A549 (cell line): ENCODE measurements at places on chromosomes 5 and 9.

GRCh38 chr5:143882520-143882919, 70.6 kb downstream of the HMHB1 start:
- DNase-seq = no peak

DNA sequence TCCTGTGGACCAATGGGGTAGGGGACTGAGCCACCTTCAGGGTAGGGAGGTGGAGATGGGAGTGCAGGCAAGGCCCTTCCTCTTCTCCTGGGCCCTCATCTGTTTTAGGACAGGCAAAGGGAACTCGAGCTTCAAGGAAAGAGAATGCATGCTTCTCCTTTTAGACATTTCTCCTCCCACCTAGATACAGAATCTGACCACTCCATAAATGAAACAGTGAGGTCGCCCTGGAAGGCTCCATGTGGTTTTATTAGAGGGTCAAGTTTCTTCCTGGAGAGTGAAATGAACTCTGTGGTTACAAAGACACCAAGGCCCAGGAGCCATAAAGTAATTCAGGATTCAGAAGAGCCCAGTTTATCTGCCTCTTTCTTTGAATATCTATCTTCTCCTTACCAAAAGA, 14.9 kb downstream of the LHFPL2 start:
- DNase-seq = no peak

DNA sequence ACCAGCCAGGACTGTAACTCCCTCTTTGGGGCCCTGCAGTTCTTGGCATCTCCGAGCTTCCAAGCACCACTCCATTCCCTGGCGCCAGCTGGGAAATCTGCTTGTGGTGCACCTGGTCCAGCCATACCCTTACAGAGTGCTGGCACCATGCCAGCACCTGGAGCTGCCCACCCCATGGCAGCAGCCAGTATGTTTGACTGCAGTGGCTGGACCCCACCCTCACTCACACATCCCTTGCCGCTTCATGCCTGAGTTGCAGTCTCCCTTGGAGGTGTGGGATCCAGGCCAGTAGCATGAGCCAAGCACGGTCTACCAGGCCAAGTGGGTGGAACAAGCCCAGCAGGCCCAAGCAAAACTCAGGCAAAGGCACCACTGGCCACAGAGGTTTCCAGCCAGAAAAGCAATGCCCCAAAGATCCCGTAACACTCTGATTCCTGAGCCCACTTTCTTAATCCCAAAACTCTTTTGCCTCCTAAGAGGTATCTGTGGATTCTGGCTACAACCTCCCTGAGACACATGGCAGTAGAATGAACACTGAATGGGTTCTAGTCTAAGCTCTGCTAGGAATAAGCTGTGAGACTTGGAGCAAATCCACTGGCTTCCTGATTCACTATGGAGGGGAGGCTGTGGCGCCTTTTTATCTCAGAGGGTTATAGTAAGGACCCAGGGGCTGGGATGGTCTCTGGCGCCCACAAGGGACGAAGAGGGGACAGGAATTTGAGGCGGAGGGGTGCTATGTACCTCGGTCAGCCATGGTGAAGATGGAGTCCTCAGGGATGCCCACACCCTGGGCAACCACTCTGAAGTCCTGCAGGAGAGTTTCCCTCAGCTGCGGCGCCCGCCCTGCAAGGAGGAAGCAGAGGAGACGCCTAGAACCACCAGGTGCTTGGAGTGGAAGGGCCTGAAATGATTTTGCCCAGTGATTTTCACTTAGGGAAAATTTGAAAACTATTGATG, 5.6 kb downstream of the AMBP start:
- no peak for DNase-seq

GRCh38 chr5:113242481-113243348, 192.1 kb downstream of the TSSK1B start:
- no peak for DNase-seq

DNA sequence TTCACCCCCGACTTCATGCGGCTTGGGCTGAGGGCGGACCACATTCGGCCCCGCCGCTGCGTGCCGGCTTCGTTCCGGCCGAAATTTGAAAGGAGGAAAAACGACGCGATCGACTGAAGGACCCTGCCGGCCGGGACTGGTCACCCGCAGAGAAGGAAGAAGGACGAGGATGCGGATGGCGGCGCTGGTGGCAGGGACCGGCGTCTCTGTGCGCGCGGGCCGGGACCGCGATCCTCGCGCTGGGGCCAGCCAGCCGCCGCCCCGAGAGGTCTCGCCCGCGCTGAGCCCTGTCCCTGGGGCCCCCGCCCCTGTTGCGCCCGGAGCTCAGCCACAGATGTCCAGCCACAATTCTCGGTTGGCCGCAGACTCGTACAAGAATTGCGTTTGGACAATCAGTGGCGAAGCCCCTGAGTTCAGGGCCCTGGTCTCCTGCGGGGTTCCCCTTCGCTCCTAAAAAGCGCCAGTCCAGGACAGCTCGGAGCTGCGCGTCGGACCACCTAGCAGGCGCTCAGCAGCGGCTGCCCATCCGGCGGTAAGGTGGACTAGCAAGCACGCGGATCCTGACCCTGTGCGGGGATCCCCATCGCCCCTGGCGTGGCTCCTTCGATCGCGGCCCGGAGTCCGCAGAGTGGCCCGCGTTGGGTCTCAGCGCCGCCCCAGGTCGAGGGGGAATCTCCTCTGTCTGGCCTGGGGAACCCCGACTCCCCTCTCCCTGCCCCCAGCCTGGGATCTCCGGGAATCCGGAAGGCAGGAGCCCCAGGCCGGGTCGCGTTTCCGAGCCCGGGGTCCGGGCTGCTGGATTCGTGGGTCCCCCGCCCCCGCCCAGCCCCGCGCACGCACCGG, 21.3 kb downstream of the URM1 start:
- DNase-seq = no peak

GRCh38 chr5:61535828-61536227, 203.8 kb downstream of the ZSWIM6 start:
- DNase-seq = no peak

- no peak for DNase-seq
These were observed 91.3 kb upstream of the RASEF start for GRCh38 chr9:83154087-83154736.

- DNase-seq = no peak
These were observed 133.2 kb downstream of the CFAP90 start for GRCh38 chr5:7717691-7718090.

GRCh38 chr5:150639377-150639692, 1.1 kb upstream of the SYNPO start:
- no peak for DNase-seq

GRCh38 chr5:77285251-77285841, 74.9 kb downstream of the PDE8B start:
- DNase-seq = no peak

GRCh38 chr5:60841361-60841760, 2.7 kb downstream of the ELOVL7 start:
- no peak for DNase-seq

GRCh38 chr9:2992427-2992826, 148.5 kb upstream of the PUM3 start:
- no peak for DNase-seq

- DNase-seq = no peak
These were observed 13.0 kb upstream of the LCN15 start for GRCh38 chr9:136777359-136777758.

DNA sequence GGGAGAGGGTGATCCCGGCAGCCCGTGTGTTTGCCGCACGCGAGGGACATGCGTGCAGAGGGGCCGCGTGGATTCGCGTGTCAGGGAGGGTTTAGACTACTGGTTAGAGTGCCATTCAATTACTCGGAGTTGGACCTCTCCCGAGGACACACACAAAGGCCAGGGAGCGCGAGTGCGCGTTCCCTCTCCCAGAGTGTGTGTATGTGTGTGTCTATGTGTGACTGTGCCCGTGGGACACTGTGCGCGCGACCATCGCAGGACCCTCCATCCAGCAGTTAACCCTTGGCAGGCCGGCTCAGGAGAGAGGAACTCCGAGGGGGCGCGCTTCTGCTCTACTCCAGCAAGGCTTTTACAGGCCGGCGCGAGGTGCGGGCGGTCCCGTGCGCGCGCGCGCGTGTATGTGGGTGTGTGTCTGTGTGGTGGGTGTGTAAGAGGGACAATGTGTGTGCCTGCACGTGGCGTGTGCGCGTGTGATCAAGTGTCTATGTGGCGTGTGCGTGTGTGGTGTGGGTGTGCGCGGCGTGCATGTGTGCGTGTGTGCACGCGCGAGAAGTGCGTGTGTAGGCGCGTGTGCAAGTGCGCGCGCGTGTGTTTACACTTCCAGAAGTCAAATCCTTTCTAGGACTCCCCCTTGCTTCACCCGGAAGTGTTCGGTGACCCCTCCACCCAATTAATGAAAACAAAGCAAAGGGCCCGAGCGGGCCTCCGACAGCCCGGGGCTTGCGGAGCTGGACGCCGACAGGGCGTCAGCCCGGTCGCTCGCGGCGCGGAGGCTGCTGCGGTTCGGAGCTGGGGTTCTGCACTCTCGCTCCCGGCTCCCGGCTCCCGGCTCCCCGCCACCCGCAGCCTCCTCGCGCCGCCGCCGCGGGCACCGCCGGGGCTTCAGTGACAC, 75.3 kb upstream of the TBCA start:
- DNase-seq = no peak

GRCh38 chr9:123807251-123807650, 122.7 kb downstream of the DENND1A start:
- no peak for DNase-seq

DNA sequence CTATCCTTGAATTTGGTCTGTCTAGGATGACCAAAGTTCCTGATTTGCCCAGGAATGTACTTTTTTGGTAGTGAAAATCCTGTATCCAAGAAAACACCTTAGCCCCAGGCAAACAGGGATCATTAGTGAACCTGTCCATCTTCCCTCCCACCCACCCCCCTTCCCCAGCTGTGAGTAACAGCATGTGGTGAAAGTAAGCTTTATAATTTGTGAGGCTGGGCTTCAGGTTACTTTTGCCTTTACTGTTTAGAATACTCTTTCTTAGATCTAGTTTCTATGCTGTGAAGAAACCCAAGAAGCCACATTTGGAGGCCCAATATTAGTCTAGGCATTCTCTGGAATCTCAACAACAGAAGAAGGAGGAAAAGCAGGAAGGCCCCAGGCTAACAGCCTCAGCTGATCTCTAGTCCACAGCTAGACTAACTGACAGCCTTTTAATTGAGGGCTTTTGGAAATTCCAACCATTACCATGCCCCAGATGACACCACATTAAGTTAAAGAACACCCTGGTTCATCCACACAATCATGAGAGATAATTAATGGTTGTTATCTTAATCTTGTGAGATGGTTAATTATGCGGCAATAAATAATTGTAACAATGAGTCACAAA, 703.0 kb upstream of the NUDT12 start:
- DNase-seq = no peak

DNA sequence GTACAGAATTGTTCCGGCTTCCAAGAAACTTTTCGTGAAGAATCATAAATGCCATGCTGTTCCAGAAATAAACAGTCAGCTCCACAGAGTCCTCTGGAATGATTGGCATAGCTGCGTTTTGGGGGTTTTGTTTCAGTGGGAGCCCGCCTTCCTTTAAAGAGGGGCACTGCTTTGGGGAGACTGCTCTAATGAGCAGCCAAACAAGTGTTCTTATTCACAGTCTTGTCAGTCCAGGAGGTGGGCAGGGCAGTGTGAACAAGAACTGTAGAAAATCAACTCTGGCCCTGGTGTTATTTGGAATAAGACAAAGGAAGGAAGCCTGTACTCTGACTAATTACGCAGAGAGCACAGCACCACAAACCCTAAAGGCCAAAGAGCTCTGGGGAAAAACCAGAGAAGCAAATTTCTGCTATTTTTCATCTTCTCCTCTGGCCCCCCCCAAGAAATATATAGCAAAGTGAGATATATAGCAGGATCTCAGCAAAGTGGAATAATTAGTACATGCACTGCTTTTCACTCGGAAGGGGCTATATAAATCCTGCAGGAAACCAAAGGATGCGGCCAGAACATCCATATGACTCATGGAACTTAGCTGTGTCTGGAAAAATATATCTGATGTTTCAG, 92.9 kb downstream of the GLDC start:
- no peak for DNase-seq

DNA sequence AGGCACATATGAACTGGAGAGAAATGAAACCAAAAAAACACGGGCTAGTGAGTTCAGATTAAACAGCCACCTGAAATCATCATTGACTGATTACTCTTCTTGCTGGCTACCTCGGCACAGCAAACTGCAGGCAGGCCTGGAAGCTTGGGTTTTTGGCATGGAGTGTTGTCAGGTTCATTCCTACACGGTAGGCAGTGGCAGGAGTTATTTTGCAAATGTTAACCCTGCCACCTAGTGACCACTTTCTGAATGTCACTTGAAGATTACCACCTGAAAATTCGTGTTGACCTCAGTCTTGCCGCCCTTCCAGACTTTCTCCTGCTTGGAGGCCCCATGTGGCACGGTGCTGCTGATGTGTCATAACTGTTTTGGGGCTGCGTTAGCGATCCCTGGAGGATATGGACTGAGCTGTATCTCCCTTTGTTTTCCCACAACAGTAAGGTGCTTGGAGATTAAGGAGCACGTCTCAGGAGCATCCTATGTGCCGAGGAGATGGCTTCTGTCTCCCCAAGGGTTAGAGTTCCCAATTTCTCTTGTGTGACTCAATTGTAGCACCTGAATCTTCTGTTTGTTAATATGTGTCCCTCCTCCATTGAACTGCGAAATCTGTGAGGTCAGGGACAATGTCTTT, 12.7 kb upstream of the CD180 start:
- DNase-seq = peak; percentile 81

- no peak for DNase-seq
These were observed 35.1 kb upstream of the NTNG2 start for GRCh38 chr9:132126680-132127236.

- no peak for DNase-seq
These were observed 205.2 kb upstream of the ADCY2 start for GRCh38 chr5:7190712-7191250.

DNA sequence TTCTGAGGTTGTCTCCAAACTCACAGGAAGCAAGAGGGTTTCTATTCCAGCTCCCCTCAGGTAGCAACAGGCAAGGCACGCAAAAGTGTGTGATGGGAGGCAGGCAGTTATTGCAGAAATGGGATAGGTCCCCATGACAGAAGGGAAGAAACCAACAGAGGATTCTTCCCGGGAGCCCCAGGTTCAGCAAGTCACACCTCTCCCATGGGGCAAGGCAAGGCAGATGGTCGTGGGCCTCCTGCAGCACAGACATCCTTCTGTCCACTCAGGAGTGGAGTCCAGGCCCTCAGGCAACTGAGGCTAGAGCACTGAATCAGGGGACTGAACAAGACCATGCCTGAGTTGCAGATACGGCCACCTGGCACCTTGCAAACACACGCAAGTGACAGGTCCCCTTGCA, 424.9 kb upstream of the IRX4 start:
- DNase-seq = no peak

- no peak for DNase-seq
These were observed 17.6 kb downstream of the MEGF9 start for GRCh38 chr9:120696551-120697230.

- no peak for DNase-seq
These were observed 44.0 kb downstream of the TRIO start for GRCh38 chr5:14187157-14187556.

GRCh38 chr5:83306572-83307241, 164.8 kb upstream of the VCAN start:
- no peak for DNase-seq

- no peak for DNase-seq
These were observed 159.1 kb upstream of the IRX2 start for GRCh38 chr5:2910401-2911175.

GRCh38 chr9:95373069-95373681, 55.7 kb upstream of the FANCC start:
- no peak for DNase-seq

GRCh38 chr9:110452227-110452801, 114.7 kb upstream of the TXNDC8 start:
- DNase-seq = peak; percentile 11
